Hepatocyte (in vitro differentiated cells): ENCODE measurements at places on chromosomes 16 and 17. TPM values are rescaled to one million over a fixed set of nuclear protein-coding genes. Genes with fewer than 3 reads are reported as not detected.
A peak's percentile ranks its signal among the peaks of the same experiment; 100 is the strongest.

DNA sequence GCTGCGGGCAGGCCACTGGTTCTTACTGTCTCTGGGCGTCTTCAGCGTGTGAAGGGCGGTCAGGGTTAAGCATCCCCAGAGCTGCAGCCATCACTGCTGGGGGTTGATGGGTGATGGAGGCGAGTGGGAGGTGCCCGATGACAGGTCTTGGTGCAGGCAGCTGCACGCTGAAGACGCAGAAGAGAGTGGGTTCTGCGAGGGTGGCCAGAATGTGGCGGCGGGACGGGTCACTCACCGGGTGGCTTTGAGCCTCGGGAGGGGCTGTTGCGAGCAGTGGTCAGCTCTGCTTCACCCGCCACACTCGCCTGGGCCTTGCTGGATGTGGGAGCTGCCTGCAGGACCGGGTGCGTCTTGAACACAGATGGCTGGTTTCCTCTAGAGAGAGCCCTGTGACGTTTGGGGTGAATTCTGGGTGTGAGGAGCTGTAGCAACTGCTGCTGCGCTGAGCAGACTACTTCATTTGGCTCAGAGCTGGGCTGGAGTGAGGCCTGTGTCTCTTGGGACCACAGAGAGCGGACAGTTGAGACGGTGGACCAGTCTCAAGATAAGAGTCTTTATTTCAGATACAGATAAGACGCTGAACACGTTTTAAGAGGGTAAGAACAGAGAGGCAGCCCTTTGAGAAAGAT lies 44.6 kb upstream of the ZNF750 start:
- no peaks in the 10 kb centered on the region for H3K27me3 ChIP-seq
- peak overlapping the region; percentile 5 for H3K27ac ChIP-seq
- H3K4me3 ChIP-seq = no peak overlapping the region
- peaks cover 36% of the 10 kb centered on the region for H3K4me1 ChIP-seq

Gene HOXB4
- polyA plus RNA-seq = 1.8 and 2.0 TPM in 2 replicates

DNA sequence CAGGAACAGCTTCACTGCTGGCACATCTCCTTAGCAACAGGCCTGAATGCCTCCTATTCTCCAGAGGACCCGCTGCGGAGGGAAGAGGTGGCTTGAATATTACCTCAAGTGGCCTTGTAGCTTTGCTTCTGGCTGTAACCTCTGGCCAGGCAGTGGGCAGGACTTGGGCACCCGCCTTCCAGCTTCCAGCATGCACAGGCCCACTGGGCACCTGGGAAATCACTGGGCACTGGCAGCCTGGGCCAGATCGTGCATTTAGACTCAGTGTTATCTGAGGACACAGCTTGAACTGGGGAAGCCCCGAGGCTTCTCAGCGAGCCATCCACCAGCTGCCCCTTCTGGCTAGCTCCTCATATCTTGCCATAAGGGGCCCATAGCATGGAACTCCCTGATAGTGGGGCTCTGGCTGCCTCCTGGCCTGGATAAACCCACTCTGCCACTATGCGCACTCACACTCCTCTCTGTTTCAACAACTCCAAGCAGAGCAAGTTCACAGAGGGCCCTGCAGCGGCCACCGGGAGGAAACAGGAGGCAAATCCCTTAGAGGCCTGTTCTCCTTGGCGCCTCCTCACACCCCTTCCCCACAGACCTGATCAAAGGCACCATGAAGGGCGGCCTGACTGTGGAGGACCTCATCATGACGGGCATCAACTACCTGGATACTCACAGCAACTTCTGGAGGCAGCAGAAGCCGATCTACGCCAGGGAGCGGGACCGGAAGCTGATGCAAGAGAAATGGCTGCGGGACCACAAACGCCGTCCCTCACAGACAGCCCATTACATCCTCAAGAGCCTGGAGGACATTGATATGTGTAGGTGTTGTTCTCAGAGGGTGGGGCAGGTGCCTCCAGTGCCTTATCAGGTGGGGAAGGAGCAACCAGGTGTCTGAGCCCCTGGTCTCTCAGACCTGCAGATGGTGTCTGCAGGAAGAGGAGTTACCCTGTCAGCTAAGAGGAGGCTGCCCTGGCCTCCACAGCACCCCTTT lies 7.8 kb downstream of the ODAD4 start:
- no peaks in the 10 kb centered on the region for H3K36me3 ChIP-seq
- H3K4me1 ChIP-seq = no peaks in the 10 kb centered on the region
- no peak for DNase-seq
- no peak overlapping the region for H3K27ac ChIP-seq
- H3K27me3 ChIP-seq = no peaks in the 10 kb centered on the region

GRCh38 chr16:17345043-17345442 lies 125.7 kb downstream of the XYLT1 start:
- H3K36me3 ChIP-seq = no peaks in the 10 kb centered on the region
- no peak overlapping the region for H3K27ac ChIP-seq
- no peaks in the 10 kb centered on the region for H3K27me3 ChIP-seq
- H3K4me3 ChIP-seq = no peak overlapping the region

GRCh38 chr17:49501496-49501895 lies 6.4 kb downstream of the NGFR start:
- H3K36me3 ChIP-seq = no peaks in the 10 kb centered on the region
- H3K4me1 ChIP-seq = peaks cover 13% of the 10 kb centered on the region
- no peak for DNase-seq
- H3K27me3 ChIP-seq = peaks cover 50% of the 10 kb centered on the region
- H3K4me3 ChIP-seq = no peak overlapping the region
- H3K27ac ChIP-seq = no peak overlapping the region

Gene BAHCC1
- 6.4 and 7.9 TPM in 2 replicates for polyA plus RNA-seq

DNA sequence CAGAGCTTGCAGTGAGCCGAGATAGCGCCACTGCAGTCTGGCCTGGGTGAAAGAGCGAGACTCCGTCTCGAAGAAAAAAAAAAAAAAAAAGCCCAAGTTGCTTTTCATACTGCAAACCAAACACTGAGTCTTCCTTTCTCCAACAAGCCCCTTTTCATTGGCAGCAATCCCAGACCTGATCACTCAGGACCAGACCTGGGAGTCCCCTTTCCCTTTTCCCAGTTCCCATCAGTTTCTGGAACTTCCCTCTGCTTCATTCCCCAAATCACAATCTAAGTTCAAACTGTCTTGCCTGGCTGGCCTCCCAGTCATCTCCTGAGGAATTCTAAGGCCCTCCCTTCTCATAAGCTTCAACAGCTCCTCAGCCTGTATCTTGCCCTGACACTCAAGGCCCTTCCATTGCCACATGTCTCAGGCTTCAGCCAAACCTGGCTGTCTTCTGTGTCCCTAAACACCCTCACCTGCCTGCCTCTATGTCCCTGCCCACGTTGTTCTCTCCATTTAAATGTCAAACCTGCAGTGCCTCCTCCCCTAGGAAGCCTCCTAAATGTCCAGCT lies 11.8 kb upstream of the PHF12 start:
- no peak overlapping the region for H3K27ac ChIP-seq
- DNase-seq = no peak
- H3K27me3 ChIP-seq = peaks cover 6% of the 10 kb centered on the region
- H3K4me3 ChIP-seq = no peak overlapping the region

DNA sequence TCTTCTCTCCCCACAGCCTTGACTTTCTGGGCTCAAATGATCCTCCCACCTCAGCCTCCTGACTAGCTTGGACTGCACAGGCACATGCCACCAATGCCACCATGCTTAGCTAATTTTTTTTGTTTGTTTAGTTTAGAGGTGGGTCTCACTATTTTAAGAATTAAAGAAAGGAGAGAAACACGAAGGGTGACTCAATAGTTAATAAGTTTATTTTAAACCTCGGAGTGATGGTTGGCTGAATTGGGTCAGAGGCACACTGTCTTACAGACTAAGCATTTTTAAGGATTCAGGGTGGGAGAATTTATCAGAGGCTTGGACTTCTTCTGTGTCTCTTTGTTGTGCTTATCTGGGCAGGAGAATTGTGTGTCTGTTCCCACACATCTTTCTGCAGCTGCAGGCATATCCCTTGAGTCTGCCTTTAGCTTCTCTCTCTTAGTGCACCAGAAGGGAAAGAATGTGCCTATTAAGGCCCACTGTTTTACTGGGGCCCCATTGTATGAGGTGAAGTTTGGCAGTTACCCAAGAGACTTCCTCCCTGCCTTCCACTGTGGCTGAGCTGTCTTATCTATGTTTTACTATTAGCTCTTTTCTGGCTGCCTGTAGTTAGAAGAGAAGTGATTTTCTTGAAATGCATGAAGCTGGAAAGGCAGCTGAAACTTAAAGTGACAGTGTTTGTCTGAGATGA lies 2172.0 kb downstream of the TP53TG3F start:
- no peak overlapping the region for H3K27ac ChIP-seq
- no peaks in the 10 kb centered on the region for H3K4me1 ChIP-seq
- no peaks in the 10 kb centered on the region for H3K27me3 ChIP-seq
- no peak overlapping the region for H3K4me3 ChIP-seq
- DNase-seq = no peak

- H3K27me3 ChIP-seq = no peaks in the 10 kb centered on the region
- no peaks in the 10 kb centered on the region for H3K36me3 ChIP-seq
- no peak overlapping the region for H3K4me3 ChIP-seq
- no peak for DNase-seq
- no peaks in the 10 kb centered on the region for H3K4me1 ChIP-seq
These were observed 886.3 kb upstream of the RBFOX1 start for GRCh38 chr16:6446370-6446769.

DNA sequence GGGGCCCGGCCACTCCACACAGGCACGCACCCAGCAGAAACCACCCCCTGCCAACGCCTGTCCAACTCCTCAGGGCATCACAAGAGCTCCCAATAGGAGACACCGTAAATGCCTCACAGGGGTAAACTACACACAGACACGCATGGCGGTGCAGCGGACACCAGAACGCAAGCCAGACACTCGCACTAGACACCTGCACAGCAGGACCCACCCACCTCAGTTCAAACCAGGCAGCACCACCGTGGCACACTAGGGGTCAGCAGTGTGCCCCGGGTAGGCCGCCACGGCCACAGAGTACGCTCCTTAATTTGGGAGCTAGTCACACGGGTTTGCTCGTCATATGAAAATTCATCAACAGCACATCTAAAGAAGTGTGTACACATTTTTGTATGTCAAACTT lies 3.4 kb downstream of the SLC38A10 start:
- DNase-seq = peak; percentile 79
- H3K36me3 ChIP-seq = no peaks in the 10 kb centered on the region
- H3K27me3 ChIP-seq = no peaks in the 10 kb centered on the region
- H3K4me3 ChIP-seq = no peak overlapping the region
- no peak overlapping the region for H3K27ac ChIP-seq

DNA sequence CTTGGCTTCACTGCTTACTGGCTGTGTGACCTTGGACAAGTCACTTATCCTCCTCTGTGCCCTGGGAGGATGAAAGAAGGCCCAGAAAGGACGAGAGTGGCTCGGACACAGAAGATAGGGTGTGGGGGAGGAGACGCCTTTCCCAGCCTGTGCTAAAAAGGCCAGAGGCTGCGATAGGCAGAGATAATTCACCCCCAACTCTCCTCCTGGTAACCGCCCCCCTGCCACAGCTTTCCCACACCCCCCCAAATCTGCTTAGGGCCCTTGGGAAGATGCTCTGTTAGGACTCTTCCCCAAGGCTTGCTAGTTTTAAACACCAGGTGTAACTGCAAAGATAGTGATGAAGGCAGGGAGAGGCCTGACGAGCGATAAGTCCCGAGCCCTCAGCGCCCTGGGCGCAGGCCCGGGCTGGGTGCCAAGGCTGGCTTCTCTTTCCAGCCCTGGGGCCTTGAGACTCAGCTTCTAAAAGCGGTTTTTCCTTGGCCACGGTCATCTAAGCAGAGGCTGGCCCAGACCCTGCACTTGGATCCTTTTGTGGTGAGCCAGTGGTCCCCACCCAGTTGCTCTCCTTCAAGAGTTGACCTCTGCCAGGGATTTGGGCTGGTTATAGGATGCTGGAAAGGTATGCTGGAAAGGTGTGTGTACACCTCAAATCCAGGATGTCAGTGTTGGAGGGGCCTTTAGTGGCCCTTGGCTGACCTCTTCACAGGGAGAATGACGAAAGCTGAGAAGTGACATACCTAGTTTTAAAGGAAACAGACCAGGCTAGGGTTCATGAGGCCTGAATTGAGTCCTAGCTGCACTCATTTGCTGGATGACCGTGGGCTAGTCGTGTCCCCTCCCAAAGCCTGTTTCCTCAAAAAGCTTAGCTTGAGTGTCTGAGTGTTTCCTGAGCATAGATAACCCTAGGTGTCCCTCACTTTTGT lies 3.4 kb upstream of the PPP1R9B start:
- H3K27me3 ChIP-seq = no peaks in the 10 kb centered on the region
- peaks cover 6% of the 10 kb centered on the region for H3K4me1 ChIP-seq
- DNase-seq = no peak
- no peak overlapping the region for H3K27ac ChIP-seq
- H3K36me3 ChIP-seq = no peaks in the 10 kb centered on the region

- no peaks in the 10 kb centered on the region for H3K4me1 ChIP-seq
- H3K36me3 ChIP-seq = no peaks in the 10 kb centered on the region
- no peak overlapping the region for H3K4me3 ChIP-seq
- no peak for DNase-seq
- no peak overlapping the region for H3K27ac ChIP-seq
These were observed 6.0 kb upstream of the ATP1B2 start for GRCh38 chr17:7644775-7645174.

- peaks cover 5% of the 10 kb centered on the region for H3K4me1 ChIP-seq
- no peak overlapping the region for H3K4me3 ChIP-seq
- H3K27ac ChIP-seq = peak overlapping the region; percentile 64
- H3K27me3 ChIP-seq = no peaks in the 10 kb centered on the region
- DNase-seq = peak; percentile 44
These were observed 74.3 kb downstream of the DNAH3 start for GRCh38 chr16:21076186-21076883.

Gene TBX4
- 11.6 and 13.9 TPM in 2 replicates for polyA plus RNA-seq

Gene CLDN7
- polyA plus RNA-seq = 290 and 341 TPM in 2 replicates

- no peaks in the 10 kb centered on the region for H3K36me3 ChIP-seq
- no peak overlapping the region for H3K27ac ChIP-seq
- H3K27me3 ChIP-seq = no peaks in the 10 kb centered on the region
- no peaks in the 10 kb centered on the region for H3K4me1 ChIP-seq
- H3K4me3 ChIP-seq = no peak overlapping the region
These were observed 18.1 kb downstream of the RDM1 start for GRCh38 chr17:35912339-35912912.

DNA sequence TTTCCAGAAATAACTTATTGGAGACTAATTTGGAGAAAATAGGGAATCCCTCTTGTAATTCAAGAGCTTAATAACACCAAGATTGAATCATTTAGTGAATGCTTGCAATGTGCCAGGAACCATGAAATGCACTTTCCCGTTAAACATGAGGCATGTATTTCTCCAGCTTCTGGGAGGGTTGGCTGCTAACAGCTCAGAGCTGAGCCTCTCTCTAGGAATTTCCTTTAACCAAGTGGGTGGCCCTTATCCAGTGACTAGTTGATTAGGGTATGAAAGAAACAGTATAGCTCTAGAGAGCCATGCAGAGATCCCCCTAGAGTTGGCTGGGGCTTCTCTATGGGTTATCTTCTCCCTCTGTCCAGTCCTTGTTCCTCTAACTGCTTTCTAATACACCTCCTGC lies 356.4 kb upstream of the GOT2 start:
- DNase-seq = no peak
- H3K36me3 ChIP-seq = no peaks in the 10 kb centered on the region
- no peak overlapping the region for H3K27ac ChIP-seq
- H3K4me3 ChIP-seq = no peak overlapping the region
- no peaks in the 10 kb centered on the region for H3K4me1 ChIP-seq

Gene CYBA
- 419 and 516 TPM in 2 replicates for polyA plus RNA-seq
